Kidney capillary endothelial cell (primary cell): ENCODE measurements at places on chromosomes 1 and 21.

- no peak for DNase-seq
These were observed 356.8 kb upstream of the B3GALT2 start for GRCh38 chr1:193543259-193543658.

DNA sequence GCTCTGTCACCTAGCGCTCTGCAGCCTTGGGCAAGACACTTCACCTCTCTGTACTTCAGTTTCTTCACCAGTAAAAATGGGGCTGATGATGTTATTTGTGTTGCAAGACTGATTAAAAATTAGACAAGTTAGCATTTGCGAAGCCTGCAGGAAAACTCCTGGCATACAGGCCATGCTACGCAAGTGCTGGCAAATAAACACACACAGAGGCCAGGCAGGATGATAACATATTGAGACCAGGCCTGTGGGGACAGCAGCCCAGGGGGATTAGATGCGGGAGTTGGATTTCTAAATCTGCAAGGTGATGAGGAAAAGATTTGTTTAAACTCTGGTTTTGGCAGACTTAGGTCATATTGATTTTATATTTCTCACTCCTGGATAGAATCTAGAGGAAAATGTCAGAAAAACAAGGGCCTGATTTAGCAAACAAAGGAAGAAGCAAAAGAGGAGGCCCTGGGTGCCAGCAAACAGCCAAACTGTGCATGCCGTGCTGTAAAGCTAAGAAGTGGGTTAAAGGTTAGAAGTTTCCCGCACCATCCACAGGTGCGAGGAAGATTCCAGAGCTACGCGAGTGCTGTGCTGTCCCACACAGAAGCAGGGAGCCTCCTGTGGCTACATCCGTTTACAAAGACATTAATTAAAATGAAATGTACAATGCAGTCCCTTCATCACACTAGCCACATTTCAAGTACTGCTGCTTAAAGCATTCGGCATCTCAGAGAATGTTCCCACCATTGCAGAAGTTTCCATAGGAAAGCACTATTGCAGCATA is 532.2 kb downstream of the NPHP4 start:
- DNase-seq, result no peak

- DNase-seq, result no peak
These were observed 157.7 kb downstream of the DSCAM start for GRCh38 chr21:40689217-40689616.

- DNase-seq, result no peak
These were observed 178.7 kb downstream of the MRPL39 start for GRCh38 chr21:25428537-25428936.

DNA sequence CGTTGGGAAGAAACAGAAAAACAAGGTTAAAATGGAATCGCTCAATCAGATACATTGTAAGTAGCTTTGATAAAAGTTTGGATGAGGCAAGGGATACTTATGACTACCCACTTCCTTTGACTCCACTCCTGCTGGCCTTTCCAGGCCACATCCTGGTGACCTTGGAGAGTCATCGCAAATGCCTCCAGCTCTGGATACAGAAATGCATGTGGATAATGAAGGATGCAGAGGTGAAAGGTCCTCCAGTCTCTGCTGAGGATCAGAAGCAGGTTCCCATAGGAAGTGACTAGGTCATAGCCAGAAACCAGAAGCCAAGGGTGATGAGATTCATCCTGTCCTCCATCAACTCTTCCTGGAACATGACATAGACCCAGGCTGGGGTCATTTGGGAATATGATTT is 6.2 kb upstream of the CAMK1G start:
- peak; percentile 87 for DNase-seq

GRCh38 chr1:145777357-145778145 is 46.3 kb downstream of the RNF115 start:
- no peak for DNase-seq

GRCh38 chr1:82948386-82948785 is 1050.5 kb downstream of the TTLL7 start:
- DNase-seq, result no peak

- DNase-seq, result no peak
These were observed 361.9 kb downstream of the TTLL7 start for GRCh38 chr1:83637009-83637408.

DNA sequence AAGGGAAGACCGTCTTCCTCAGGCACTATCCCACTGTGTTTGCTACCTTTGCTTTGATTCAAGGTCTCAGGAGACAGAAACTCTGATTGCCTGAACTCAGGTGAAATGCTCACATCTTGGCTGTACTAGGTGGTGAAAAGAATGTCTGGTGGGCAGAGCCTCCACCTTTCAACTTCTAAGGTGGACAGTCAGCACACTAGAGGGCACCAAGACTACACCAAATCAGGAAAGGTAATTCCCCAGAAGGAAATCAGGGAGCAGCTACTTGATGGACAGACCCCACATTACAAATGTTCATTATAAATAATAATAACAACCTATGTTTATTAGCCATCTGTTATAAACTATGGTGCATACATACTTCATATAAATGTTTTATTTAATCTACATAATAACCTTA is 220.9 kb downstream of the ATG4C start:
- no peak for DNase-seq

DNA sequence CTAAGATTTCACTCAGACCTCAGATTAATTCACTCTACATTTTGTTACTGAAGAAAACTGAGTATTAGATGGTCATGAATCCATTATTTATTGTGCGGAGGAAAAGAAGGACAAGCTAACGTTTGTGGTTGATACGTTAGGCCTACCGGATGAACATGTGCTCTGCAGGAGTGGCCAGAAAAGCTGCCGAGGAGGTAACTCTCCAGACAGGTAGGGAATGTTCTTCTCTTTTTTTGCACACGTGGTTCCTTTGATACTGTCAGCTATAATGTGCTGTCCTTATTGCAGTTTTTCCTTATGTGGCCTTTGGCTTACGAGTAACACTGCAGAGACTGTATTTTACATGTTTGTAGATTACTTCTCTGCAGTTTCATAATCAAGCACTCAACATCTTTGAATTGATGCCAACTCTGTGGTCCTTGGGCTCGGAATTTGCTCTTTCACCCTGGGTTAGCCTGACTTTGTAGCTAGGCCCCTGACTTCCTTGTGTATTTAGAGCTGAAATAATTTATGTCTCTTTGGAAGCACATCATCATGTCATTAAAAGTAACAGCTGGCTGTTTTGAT is 13.6 kb downstream of the MTR start:
- DNase-seq, result no peak

DNA sequence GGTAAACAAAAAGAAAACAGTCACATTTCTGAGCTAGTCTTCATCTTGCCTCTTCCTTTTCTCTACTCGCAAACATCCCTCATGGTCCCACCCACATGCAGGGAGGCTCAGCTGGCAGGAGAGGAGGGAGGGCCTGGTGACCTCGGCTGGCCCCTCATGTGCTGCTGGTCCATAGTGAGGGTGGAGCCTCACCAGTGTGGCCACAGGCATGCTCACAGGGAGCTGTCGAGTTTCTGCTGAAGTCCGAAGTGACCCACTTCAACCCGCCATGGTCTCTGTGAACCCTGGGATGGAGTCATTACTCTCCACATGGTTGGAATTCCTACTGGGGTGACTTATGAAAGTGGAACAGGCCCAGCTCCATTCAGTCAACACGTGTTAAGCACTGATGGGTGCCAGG is 253.4 kb downstream of the RHOU start:
- no peak for DNase-seq

DNA sequence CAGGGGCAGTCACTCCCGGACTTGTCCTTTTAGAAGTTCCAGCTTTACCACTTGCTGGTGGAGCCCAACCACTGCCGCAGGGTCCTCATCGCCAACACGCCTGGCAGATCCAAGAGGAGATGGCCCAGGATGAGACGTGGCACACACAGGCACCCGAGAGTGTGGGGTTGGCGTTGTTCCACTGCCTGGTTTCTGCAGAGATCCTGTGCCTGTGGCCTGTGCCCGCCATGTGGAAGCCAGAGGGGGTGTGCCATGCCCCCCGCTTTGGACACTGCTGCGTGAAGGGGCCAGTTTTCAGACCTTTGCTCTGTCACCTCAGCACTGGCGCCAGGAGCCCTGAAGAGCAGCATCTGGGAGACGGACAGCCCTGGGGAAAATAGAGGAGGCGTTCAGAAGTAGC is 10.8 kb downstream of the CD46 start:
- DNase-seq, result no peak

DNA sequence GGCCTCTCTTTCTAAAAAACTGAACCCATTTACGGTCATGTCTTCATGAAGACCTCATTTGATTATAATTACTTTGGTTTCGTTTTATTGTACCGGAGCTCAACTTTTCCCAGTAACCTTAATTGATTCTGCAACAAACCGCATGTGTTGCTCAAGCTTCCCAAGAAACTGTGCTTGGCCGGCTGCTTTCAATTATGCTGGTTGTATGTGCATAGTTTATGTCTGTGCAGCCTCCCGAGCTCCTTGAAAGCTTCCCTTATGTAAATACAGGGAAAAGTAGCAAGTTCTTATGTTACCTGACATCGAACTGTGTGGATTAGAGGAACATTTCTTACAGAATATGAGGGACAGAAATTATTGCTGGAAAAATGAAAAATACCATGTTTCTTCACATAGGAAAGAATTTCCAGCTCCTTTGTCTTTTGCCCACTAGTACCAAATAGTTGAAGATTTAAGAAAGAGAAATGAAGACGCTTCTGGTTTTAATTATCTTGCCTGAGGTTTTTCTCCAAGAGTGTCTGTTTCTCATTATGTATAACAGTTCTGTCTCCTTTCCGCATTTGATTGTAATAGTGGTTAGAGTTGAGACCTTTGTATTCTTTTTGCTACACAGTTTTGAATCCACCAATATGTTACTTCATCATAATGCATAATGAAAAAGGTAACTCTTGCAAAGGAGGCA is 2.1 kb downstream of the VCAM1 start:
- no peak for DNase-seq

DNA sequence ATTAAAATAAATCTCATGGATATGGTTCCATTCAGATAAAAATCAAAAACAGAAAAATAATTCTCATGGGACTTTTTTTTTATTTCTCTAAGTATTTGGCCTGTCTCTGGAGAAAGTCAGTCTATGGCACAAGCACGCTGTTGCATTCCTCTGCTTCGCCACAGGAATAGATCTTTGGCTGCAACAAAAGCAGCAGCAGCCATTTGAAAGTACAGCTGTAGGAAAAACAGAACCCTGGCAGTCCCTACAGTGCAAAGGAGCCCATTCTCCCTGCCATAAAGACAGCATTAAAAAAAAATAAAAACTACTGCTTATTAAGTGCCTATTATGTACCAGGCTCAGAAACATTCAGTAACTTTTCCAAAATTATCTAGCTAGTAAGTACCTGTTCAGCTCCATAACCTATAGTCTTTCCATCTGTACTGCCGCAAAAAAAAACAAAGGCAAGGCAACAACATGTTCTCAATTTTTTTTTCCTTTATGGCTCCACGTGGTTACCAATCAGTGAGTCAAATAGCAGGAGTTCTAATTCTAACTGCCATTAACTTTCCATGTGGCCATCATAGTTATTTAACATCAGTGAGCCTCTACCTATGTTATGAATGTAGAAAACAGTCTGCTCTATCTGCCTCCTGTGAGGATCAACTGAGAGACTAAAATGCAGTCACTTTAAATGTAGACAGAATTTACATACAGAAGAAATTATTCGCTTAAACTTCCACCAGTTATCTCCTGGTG is 22.7 kb downstream of the SLC35D1 start:
- no peak for DNase-seq

- no peak for DNase-seq
These were observed 27.6 kb downstream of the CRP start for GRCh38 chr1:159686599-159687299.

- no peak for DNase-seq
These were observed 76.3 kb upstream of the LMO4 start for GRCh38 chr1:87252406-87252805.

DNA sequence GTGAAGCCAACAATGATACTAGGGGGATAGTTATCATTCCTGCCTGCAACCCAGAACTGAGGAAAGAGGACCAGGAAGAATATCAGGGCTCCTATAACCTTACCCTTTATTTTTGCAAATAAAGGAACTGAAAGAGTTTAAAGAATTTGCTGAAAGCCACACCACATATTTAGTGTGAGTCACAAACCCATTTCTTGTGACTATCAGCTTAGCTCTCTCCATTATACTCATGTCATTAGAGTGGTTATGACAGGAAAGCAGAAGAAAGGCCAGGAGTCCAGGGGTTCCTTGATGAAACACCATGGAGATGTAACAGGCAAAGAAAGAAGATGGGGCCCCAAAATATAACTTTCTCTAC is 141.1 kb upstream of the SAMSN1 start:
- no peak for DNase-seq

DNA sequence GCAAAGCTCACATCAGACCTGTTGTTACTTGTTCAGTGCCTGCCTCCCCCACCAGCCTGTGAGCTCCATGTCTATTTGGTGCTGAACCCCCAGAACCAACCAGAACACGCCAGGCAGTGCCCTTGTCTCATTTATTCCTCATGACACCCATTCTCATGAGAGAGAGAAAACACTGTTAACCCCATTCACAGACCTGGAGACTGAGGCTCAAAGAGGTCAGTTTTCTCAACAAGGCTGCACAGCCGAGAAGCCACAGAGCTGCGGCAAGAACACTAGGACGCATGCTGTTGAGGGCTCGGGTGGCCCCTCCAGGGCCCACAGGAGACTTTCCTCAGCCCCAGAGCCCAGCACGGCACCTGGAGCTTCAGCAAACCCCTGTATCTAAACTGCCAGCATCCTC is 13.1 kb downstream of the KCNN3 start:
- DNase-seq, result no peak

- DNase-seq, result no peak
These were observed 213.1 kb downstream of the PCP4 start for GRCh38 chr21:40080385-40080784.

- DNase-seq, result no peak
These were observed 3.2 kb upstream of the ARPC5 start for GRCh38 chr1:183638649-183639387.

DNA sequence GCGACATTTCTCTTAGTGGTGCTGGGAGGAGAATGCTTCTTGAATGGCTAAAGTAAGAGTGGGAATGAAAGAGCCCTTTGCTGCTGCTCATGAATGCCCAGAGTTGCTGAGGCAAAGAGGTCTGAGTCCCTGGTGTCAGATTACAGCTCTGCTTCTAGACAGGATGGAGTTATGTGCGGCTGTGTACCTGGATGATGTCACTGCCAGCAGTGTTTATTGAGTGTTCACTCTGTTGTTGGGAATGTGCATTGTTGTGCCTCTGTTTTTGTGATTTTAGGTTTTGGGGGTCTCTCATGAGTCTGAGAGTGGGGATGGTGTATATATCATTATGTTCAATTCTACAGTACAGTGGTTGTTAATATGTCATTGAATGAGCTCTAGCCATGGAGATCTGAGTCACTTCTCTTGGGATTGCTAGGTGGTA is 2.7 kb downstream of the CDC14A start:
- no peak for DNase-seq

GRCh38 chr1:51515312-51515960 is 3.6 kb downstream of the EPS15 start:
- DNase-seq, result no peak

- peak; percentile 12 for DNase-seq
These were observed 50.2 kb upstream of the DNAH14 start for GRCh38 chr1:224879162-224879803.

DNA sequence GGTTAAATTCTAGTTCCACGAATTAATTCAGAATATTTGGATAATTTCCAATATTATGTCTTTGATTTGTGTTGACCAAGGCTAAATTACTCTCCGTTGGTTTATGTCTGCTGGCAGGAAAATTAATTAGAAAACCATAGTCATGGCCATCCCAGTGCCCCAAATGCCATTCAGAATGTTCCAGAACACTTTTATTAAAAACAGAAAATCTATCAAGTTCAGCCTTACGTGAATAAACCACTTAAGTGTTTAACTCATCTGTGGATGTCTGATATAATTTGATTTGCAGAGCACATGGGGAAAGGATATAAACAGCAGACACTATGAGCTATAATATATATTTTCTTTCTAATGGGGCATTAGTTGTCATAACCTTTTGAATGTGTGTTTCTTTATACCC is 480.7 kb downstream of the MRPL39 start:
- no peak for DNase-seq
